Ascending aorta (tissue), 2 donors: ENCODE measurements at places on chromosomes 5 and 9. TPM values are rescaled to one million over a fixed set of nuclear protein-coding genes. Genes with fewer than 3 reads are reported as not detected.
A peak's percentile ranks its signal among the peaks of the same experiment; 100 is the strongest.

DNA sequence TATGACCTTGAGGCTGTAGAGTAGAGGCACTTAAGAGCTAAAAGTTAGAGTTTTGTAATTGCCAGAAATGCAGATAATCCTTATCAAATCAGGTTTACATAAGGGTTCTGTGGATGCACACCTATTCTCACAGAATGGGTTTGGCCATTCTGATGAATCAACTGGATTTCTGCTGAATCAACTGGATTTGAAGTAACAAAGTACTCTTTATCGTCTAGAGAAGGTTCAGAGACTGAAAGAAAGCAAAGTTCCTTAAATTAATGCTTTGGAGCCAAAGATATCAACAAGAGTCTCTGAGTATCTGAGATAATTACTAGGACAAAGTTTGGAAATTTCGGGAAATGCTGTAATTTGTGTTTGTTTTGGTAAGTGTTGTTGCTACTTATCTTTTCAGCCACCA is 669.6 kb upstream of the ZNF608 start:
- H3K36me3 ChIP-seq: no peaks in the 10 kb centered on the region
- H3K27ac ChIP-seq: no peak overlapping the region
- no peak overlapping the region for H3K4me3 ChIP-seq
- H3K27me3 ChIP-seq: no peaks in the 10 kb centered on the region
- peaks cover 17% of the 10 kb centered on the region for H3K4me1 ChIP-seq
- no peak for DNase-seq

- no peaks in the 10 kb centered on the region for H3K27me3 ChIP-seq
- H3K36me3 ChIP-seq: no peaks in the 10 kb centered on the region
- no peak for DNase-seq
Measured at GRCh38 chr9:88503845-88504764, 30.9 kb upstream of the NXNL2 start.

DNA sequence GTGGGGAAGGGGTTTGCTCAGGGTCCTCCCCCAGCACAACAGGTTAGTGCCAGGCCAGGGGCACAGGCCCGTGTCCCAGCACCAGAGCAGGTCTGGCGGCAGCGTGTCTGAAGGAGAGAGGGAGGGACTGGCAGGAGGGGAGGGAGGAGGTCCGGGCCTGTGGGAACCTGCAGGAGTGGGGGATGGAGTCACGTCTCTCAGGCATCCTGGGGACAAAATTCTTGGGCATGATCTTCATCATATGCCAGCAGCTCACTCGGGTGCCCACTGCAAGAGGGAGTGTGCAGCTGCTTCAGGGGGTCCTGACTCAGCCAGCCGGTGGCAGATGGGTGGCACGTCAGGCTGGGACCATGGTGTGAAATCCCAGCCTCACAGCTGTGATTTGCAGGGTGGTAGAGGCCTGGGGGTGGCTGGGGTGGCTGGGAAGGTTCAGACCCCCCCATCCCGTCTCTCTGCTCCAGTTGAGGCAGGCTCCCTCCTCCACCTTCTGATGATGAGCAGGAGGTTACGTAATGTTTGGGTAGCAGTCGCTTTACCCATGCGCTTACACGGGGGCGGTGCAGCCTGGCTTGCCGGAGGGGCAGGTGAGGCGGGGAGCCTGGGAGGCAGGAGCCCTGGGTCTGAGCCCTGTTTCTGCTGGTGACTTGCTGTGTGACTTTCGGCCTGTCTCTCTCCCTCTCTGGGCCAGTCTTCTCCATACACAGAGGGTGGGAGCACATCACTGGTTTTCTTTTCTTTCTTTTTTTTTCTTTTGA is 40.5 kb downstream of the NCS1 start:
- H3K27ac ChIP-seq: no peak overlapping the region
- peaks cover 5% of the 10 kb centered on the region for H3K4me1 ChIP-seq
- H3K36me3 ChIP-seq: peaks cover 2% of the 10 kb centered on the region
- H3K4me3 ChIP-seq: no peak overlapping the region
- no peaks in the 10 kb centered on the region for H3K27me3 ChIP-seq

DNA sequence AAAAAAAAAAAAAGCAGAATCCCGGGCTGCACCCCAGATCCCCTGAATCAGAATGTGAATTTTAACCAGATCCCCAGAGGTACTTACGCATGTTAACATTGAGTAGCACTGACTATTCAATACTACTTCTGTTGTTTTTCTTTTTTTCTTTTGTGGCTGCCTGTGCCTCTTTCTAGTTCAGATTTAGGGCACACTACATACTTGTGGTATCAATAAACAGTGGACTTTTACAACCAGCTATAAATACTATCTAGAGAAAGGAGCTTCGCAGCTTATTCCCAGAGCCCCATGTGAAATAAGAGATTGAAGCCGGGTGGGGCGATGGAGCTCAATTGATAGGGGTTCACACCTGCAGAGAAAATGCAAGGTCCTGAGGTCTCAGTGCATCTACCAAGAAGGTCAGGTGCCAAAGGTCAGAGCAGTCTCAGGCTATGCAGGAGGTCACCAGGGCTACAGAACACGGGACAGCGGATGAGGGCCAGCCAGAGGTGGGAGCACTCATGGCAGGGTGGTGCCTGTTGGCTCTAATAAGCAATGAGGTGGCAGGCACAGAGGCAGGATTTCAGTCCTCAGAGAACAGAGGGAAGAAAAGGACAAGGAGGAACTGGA is 22.3 kb downstream of the WWC1 start:
- H3K4me3 ChIP-seq: no peak overlapping the region
- no peak for DNase-seq
- no peak overlapping the region for H3K27ac ChIP-seq
- no peaks in the 10 kb centered on the region for H3K36me3 ChIP-seq
- no peaks in the 10 kb centered on the region for H3K27me3 ChIP-seq

The ADGRV1 gene
- 6.9 TPM for total RNA-seq

- no peak overlapping the region for H3K4me3 ChIP-seq
- no peaks in the 10 kb centered on the region for H3K4me1 ChIP-seq
- H3K27ac ChIP-seq: no peak overlapping the region
- H3K27me3 ChIP-seq: no peaks in the 10 kb centered on the region
- no peak for DNase-seq
- no peaks in the 10 kb centered on the region for H3K36me3 ChIP-seq
Measured at GRCh38 chr9:107215381-107215780, 67.7 kb upstream of the RAD23B start.

GRCh38 chr5:150001660-150002486 is 1.3 kb downstream of the HMGXB3 start:
- H3K4me1 ChIP-seq: peaks cover 8% of the 10 kb centered on the region
- H3K36me3 ChIP-seq: peaks cover 17% of the 10 kb centered on the region
- no peaks in the 10 kb centered on the region for H3K27me3 ChIP-seq
- H3K27ac ChIP-seq: peak overlapping the region; percentile 95

The LMX1B gene
- 1.9 TPM for total RNA-seq
